ENCODE measurements at places on chromosomes 7 and 10.

DNA sequence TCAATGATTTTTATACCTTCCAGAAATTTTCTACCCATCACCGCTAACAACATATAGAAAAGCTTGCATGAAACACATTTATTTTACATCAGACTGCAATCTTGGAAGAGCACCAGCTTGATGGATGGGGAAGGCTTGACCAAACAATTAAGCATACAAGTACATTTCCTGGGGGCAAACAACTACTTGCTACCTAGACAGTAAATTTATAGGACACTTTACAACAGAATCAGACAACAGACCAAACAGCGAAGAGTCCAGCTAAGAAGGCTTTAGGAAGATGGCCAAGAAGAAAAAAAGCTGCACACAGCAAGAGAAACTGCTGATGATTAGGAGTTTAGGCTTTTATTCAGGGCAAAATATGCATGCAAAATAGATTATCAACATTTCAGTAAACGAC lies 8.0 kb downstream of the AASS start:
- DNase-seq = no peak

DNA sequence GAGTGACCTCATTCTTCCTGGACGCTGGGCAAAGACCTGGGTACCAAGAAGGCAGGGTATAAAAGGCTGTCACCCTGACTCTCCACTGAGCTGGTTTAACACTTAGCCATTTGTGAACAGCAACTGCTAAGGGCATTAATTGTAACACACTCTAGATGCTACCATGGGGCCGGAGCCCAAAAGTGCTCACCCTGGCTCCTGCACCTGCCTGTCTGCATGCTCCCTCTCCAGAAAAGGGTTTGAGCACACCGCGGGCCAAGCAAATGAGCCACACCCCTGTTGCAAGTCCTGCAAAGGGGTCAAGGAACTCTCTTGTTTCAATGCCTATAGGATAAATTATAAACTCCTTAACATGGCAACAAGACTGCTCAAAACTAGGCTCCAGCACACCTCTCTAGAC lies 114.8 kb downstream of the TEX36 start:
- no peak for DNase-seq

DNA sequence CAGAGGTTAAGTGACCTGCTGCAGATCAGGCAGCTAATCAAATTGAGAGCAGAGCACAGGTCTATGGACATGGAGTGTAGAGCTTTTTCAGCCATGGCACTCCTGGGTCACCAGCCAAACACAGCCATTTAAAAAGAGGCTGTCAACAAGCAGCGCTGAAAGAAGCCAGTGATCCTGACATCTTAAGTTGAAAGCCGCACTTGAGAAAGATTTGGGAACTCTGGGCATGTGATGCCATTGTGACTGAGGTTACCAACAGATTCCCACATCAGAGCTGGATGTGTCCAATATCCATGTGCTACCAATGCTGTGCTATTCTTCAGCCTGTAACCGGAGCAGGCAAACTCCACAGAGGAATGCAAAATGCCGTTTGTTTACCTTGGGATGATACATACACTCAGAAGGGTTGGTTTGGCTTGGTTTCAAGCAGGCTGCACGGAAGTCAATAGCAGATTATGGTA lies 56.2 kb upstream of the ABLIM1 start:
- DNase-seq = no peak

GRCh38 chr7:40099837-40100236 lies 34.6 kb downstream of the MPLKIP start:
- DNase-seq = no peak

GRCh38 chr7:98753989-98754479 lies 115.8 kb downstream of the TMEM130 start:
- DNase-seq = no peak

GRCh38 chr10:90920986-90921666 lies at the start of gene ANKRD1:
ANKRD1 (minus strand) TSS chr10:90921087; CDS start chr10:90921027, 60 bp downstream.
- no peak for DNase-seq

GRCh38 chr7:41491308-41491707 lies 211.6 kb downstream of the INHBA start:
- DNase-seq = no peak

- no peak for DNase-seq
Measured at GRCh38 chr10:661597-662222, 27.8 kb downstream of the DIP2C start.

- no peak for DNase-seq
Measured at GRCh38 chr7:103504505-103505135, 58.6 kb upstream of the SLC26A5 start.

DNA sequence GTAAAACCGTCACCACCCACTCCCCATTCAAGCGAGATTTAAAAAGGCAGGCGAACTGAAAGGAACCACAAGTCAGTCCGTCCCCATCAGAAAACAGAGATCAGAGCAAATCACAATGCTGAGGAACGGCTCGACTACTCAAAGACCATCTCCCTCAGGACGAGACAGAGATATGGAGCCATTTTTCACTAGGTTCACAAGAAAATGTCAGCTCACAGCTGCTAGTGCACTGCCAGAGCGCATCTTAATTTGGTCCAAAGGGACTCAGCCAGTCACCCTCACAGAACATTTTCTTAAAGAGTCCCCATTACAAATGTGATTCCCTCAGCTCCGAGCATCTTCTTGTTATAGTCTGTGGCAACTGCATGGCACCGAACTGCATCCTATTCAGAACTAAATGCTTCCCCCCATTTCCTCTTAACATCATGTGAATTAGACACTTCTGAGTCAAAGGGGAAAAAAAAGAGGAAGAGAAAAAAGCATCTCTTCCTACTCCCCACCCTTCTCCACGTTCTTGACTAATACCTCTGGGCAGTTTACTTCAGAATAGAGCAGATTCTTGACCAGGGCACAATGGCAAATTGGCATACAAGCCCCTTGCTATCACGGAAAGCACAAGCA lies 683.9 kb downstream of the MAGI2 start:
- DNase-seq = no peak

- DNase-seq = no peak
Measured at GRCh38 chr7:74464931-74465886, 11.5 kb downstream of the GTF2IRD1 start.

DNA sequence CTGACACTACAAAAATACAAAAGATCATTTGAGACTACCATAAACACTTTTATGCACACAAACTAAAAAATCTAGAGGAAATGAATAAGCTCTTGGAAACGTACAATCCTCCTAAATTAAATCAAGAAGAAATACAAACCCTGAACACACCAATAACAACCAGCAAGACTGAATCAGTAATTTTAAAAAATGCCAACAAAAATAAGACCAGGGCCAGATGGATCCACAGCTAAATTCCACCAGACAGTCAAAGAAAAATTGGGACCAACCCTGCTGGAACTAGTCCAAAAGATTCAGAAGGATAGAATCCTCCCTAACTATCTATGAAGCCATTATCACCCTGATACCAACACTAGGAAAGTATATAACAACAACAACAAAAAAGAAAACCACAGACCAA lies 277.4 kb downstream of the AGMO start:
- no peak for DNase-seq

DNA sequence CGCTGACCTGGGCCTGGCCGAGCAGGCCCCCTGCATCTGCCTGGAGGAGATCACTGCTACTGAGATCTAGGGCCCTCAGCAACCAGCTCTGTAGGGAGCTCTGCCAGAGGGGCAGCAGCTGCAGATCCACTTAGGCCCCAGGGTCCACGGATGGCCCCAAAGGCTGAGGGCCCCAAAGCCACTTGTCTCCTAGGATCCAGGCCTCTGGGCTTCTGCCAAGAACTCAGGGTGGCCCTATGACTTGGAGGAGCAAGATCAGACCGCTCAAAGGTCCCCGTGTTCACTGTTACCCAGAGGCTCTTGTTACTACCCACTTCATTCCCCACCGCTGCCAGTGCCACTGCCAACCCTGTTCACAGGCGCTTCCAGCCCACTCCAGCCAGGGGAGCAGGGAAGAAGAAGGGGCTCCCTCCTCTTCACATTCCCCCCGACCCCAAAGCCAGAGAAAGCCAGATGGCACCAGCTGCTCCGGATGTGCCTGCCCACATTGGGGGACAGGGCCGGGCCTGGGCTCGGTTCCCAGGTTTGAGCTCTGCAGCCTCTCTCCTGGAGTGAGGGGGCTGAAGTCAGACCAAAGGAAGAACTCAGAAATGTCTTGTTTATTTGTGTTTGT lies 7.6 kb downstream of the LZTS2 start:
- DNase-seq = no peak

DNA sequence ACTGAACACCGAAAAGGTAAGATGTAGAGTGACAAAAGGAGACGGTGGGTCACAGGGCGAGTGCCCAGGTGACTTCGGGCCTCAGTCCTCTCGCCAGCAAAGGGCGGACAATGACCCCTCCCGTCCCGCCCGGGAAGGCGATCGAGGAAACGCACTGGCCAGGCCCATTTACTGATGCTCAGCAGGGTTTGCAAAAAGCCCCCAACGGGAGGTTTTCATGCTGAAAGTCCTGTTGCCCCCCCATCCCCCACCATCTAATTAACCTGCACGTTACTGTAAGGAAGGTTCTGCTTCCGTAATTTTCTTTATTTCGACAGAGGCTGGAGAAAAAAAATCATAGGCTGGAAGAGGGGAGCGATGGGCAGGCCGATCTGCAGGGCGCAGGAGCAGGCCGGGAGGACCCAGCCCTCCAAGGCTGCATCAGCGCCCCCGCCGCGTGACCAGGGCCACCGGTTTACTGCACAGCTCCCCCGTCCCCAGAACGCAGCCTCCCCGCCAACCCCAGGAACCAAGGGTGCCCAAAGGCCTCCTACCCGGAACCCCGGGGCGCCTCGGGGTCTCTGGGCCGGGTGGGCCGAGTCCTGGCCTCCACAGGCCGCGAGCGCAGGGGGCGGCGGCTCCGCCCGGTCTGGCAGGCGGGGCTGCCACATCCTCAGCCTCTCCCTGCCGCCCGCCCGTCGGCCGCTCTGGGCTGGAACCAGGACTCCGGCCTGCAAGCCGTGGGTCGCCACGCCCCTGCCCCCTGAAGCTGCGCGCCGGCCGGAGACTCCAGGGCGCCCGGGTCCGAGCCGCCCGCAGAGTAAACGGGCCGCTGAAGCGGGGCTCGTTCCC lies 613 bp downstream of the OAT start:
- DNase-seq = peak; percentile 26

DNA sequence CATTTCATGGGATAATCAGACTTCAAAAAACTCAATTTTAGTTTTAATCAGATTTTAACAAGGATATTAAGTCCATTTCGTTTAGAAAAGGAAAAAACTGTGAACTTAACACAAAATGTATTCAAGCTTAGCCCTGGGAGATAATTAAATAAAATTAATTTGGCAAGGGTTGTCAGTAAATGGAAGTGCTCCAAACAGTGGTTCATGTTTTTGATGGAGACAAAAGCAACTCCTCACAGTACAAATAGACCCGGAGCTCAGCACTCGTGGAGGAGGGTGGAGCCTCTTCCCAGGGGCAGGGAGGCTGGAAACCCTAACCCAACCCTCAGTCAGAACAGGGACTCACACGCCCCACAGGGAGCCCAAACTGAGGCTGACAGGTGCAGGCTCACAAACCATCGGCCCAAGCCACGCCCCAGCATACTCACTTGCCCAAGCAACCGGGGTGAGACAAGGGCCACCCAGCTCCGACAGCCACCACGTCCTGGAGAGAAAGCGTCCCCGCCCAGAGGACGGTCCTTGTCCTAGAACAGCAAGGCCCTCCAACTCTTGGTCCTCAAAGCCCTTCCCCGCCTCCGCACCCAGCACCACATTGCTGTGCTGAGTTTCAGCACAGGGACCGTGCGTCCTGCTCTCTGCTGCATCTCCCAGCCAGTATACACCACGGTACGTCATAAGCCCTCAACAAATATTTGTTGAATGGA lies 39.8 kb downstream of the MAD1L1 start:
- no peak for DNase-seq

DNA sequence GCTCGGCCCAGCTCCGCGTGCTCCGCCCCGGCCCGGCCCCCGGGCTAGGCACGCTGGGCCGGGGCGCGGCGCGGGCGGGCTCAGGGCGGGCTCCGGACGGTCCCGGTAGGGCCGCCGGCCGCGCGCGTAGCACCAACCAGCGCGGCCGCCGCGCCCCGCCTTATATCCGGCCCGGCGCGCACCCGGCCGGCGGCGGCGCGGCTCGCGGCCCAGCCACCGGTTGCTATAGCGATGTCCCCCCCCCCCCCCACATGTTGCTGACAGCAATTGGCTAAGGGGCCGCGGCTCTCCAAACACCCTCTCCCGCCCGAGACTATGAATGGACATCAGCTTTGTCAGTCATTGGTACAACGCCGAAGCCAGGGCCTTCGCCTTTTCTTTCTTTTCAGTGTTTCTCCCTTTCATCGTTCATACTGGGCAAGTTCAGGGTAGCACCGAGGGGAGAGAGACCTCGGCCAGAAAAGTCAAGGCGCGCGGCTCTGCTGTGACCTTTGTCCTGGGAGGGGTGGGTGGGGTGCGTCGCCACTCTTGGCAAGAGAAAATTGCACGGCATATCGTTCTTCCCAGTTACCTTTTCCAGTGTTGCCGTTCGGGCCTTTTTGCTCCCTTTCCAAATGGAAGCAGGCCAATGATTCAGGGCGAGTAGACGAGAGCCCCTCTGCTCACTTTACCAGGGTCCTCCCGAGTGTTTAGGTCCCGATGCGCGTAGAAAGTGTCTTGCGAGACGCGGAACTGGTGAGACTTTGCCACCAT lies 354.2 kb downstream of the DNAJB6 start:
- no peak for DNase-seq

DNA sequence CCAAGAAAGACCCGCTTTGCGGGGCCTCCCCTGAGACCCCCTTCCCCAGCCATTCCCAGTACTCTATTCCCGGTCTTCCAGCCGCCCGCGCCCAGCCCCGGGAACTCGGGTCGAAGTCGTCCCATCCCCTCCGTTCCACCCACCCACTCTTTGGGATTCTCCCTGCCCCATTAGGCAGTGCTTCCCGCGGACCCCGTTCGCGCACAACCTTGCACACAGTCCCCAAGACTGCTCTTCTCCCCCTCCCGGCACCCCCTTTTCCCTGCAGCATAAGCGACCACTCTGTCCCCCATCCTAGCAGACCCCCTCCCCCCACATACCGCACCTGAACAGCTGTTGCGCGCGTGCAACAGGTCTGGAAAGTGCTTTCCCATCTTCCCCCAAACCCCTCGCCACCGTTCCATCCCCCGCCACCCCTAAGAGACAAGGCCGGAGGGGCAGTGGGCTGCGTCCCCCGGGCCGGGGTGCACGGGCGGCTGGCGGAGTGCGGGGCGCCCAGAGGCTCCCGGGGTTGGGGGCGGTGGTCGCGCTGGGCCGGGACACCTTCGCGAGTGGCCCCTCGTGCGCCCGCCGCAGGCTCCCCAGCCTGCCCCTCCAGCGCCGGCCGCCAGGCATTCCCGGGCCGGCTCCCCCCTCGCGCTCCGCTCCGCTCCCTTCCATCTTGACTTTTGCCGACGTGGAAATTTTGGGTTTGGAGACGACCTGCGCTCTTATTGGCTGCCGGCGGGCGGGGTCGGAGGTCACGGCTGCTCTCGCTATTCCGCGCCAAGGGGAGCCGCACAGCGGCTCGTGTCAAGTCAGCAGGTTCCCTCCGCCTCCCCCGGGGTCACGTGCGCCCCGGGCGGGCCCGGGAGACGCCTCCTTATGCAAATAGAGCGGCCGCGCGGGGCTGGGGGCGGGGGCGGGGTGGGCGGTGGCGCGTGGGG lies 201.2 kb upstream of the NFE2L3 start:
- DNase-seq = peak; percentile 83

GRCh38 chr7:4718075-4718474 lies 36.0 kb downstream of the FOXK1 start:
- DNase-seq = no peak

Measured in effector CD8-positive, alpha-beta T cell (primary cell).